ENCODE measurements at places on chromosomes 7 and 10.

- no peak for DNase-seq
Observed at GRCh38 chr10:50510517-50511473, 113.0 kb downstream of the SGMS1 start.

- no peak for DNase-seq
Observed at GRCh38 chr7:5218564-5219360, 28.7 kb downstream of the WIPI2 start.

DNA sequence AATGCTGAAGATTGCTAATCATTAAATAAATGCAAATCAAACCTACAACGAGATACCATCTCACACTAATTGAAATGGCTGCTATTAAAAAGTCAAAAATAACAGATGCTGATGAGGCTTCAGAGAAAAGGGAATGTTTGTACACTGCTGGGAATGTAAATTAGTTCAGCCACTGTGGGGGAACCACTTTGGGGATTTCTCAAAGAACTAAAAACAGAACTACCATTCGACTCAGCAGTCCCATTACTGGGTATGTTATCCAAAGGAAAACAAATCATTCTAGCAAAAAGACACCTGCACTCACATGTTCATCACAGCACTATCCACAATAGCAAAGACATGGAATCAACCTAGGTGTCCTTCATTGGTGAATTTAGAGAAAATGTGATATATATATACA is 379.0 kb upstream of the CNTNAP2 start:
- DNase-seq, result no peak

DNA sequence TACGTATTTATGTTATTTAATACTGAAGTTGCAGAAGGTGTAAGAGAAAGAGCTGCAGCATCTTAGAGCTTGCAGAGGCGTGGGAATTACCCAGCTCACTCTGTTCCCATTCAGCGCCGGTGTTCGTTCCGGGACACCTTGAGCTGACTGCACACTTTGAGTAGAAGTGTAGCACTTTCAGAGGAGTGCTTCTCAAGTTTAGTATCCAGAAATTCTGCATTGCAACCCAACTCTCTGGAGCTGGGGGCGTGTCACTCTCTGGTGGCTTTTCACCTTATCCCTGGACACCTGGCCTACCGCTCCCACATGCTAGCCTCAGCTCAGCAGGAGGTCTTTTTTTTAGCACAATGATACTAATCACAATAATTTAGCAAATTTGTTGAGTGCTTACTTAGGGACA is 66.4 kb upstream of the SHH start:
- no peak for DNase-seq

DNA sequence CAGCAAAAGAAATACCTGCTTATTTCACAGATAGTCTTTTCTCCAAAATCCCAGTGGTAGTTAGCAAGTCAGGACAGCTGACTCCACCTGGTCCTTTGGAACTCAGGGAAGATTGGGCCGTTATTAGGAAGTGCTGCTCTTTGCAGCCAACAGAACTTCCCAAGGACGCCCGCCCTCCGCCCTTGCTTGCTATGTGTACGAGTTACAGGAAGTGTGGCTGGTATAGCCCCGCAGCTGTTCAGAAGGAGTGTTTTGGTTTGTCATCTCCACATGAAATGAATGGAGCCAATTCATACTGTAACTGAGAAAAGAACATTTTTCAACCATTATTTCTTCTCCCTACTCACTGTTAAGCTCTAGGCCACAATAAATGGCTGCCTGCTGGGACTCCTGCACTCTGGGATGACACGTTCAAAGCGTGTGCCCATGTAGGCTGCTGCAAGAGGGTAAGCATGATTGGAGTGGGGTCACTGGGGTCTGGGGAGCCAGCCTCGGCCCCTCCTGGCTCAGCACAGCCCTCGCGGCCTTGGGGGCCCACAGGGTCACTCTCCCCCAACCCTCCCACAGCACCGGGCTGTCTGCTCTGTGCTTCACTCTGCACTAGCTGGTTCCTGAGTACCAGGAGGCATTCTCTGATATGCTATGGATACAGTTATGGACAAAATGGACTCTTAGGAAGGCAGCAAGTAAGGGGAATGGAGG is 244.0 kb downstream of the EBF3 start:
- no peak for DNase-seq

DNA sequence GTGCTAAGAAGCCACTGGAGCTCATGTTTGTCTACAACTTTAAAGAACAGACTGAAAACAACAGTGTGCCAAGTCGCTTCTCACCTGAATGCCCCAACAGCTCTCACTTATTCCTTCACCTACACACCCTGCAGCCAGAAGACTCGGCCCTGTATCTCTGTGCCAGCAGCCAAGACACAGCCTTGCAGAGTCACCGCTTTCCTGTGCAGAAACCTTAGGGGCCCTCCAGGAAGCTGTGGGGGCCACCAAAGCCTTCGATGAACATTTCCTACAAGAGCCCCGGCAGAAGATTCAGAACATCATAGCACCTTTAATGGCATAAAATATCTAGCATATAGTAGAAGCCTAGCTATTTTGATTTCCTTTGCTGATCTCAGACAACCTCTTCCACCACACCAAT is 88.0 kb upstream of the PRSS58 start:
- DNase-seq, result no peak

DNA sequence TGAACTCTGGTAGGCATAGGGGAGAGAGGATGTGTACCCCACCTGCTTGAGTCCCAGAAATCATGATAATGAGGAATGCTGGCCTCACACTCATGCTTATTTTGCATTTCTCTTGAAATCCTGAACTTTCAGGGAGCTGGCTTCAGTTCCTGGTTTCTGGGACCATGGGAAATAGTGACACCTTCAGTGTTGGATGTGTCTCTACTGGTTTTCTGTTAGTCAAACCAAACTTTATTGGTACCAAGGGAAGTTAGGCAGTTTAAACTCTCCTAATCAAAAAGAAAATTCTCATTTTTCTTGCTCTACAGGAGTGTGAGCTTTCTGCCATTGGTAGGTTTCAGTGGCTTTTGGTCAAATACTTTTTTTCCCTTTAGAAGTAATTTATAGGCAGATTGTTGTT is 11.8 kb upstream of the PCGF5 start:
- no peak for DNase-seq

DNA sequence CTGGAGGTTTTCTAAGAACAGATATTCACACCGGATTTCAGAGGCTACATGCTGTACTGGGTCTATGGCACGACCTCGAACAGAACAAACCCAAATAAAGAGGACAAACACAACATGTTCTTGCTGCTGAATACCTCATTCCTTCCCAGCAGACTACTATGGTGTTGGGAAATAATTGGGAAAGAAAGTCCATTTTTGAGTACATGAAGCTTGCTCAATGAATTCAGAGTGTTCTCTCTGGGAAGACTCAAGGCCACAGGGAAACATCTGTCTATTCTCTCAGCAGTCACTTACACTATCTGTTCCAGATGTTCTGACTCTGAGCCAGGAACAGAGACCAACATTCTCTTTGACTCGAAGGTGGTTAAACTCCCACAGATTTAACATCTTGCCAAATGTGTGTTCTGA is 30.9 kb downstream of the LAMB1 start:
- DNase-seq, result no peak

Measured in activated naive CD4-positive, alpha-beta T cell (primary cell).